Liver (tissue), 10 donors: ENCODE measurements at places on chromosomes 13 and 19. TPM values are rescaled to one million over a fixed set of nuclear protein-coding genes. Genes with fewer than 3 reads are reported as not detected.

DNA sequence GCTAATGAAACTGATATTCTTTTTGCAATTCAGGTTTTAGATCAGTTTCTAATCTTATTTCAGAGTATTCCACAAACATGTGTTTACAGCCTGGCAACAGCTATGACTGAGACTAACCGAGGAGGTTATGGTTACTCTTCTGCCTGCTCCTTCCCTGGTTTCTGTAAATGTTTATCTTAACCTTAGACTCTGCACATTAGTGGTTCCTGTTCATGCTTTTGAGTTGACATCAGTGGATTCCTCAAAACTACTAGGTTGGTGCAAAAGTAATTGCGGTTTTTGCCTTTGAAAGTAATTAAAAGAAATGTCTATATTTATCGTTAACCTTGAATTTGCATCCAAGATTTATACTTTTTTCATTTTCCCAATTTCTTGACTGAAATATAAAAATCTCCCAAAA, 237.0 kb upstream of the TSHZ3 start:
- H3K27me3 ChIP-seq: no peaks in the 10 kb centered on the region
- no peak for DNase-seq
- H3K4me1 ChIP-seq: no peaks in the 10 kb centered on the region
- H3K4me3 ChIP-seq: no peak overlapping the region
- H3K27ac ChIP-seq: no peak overlapping the region
- H3K36me3 ChIP-seq: no peaks in the 10 kb centered on the region

Gene IGSF23
- polyA plus RNA-seq: 11.4 TPM

- no peak for DNase-seq
- no peak overlapping the region for H3K4me3 ChIP-seq
- peaks cover 39% of the 10 kb centered on the region for H3K4me1 ChIP-seq
- peaks cover 56% of the 10 kb centered on the region for H3K36me3 ChIP-seq
- no peak overlapping the region for H3K27ac ChIP-seq
These were observed 9.4 kb downstream of the AP1M1 start for GRCh38 chr19:16207063-16207462.

GRCh38 chr13:25378528-25378927, 6.8 kb downstream of the ATP8A2 start:
- no peaks in the 10 kb centered on the region for H3K4me1 ChIP-seq
- H3K4me3 ChIP-seq: no peak overlapping the region
- no peak overlapping the region for H3K27ac ChIP-seq
- DNase-seq: no peak

GRCh38 chr13:42544246-42544926, 29.6 kb upstream of the TNFSF11 start:
- DNase-seq: no peak
- no peak overlapping the region for H3K27ac ChIP-seq
- H3K36me3 ChIP-seq: no peaks in the 10 kb centered on the region

GRCh38 chr19:2077398-2077797, 18.7 kb downstream of the MOB3A start:
- H3K4me3 ChIP-seq: no peak overlapping the region
- peaks cover 54% of the 10 kb centered on the region for H3K36me3 ChIP-seq
- no peak overlapping the region for H3K27ac ChIP-seq
- no peaks in the 10 kb centered on the region for H3K4me1 ChIP-seq
- DNase-seq: no peak

Gene OVOL3
- not detected for polyA plus RNA-seq
